DMS79 (cell line): ENCODE measurements at places on chromosomes 7 and 10.

GRCh38 chr10:125134916-125135770 is 25.2 kb downstream of the CTBP2 start:
- DNase-seq, result no peak

DNA sequence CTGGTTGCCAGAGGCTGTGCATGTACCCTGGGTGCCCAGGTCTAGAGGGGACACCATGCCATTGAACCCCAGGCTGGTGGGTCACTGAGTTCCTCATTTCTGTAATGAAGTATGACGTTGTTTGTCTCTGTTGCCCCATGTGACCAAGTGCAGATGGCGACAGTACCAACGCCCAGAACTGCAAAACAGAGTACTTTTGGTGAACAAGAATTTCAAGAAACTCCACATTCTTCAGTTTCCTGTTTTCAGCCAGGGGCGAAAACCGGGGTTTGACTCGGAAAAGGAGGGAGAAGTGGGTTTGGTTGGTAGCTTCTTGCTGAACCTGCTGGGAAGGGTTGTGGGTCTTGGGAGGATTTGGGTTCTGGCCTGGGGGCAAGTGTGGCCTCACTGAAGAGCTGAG is 18.2 kb downstream of the CYP17A1 start:
- no peak for DNase-seq

GRCh38 chr7:17716816-17717215 is 223.5 kb downstream of the SNX13 start:
- DNase-seq, result no peak

GRCh38 chr10:112382515-112383235 is 8.8 kb downstream of the ACSL5 start:
- no peak for DNase-seq

DNA sequence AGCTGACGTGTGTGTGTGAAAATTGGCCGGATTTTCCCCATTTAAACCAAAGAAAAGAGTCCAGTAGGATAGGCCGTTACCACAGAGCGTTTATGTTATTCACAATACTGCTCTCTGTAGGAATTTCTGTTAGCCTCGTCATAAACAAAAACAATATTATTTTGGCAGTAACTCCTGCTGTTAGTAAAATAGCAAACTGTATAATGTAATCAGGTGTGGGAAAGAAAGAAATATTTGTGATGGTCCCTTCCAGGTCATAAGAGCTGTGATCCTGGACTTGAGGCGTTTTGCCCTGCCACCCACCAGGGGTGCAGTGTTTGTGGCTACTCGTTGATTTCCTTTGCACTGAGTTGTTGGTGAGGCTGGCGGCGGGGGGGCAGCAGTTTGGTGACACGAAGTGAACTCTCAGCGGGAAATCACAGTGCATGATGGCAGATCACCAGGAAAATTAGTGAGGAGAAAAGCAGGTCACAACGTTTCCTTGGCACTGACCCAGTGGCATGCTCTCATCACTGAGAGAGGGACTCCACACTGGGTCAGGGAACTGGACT is 2.8 kb downstream of the EEPD1 start:
- DNase-seq, result peak; percentile 11

- DNase-seq, result no peak
These were observed 145.5 kb upstream of the SEM1 start for GRCh38 chr7:96855139-96855538.

- DNase-seq, result no peak
These were observed 58.3 kb downstream of the CXCL12 start for GRCh38 chr10:44326474-44327030.

- DNase-seq, result no peak
These were observed 63.3 kb downstream of the FAM185A start for GRCh38 chr7:102811942-102812678.

- DNase-seq, result no peak
These were observed 40.3 kb downstream of the COL13A1 start for GRCh38 chr10:69842020-69842419.

DNA sequence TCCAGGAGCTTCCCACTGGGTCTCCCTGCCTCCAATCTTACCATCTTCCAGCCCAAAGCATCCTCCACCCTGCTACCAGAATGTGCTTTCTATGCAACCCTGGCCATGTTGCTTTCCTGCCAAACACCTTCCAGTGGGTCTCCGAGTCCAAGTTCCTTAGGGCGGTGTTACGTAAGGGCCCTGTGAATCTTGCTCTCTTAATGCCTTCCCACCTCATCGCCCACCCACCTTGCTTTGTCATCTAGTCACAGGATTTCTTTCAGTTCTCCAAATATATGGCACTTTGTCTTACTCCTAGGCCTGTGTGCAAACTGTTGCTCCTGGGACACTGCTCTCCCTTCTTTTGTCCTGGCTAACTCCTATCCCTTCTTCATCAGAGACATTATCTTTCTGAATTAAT is 344.5 kb downstream of the RPS24 start:
- DNase-seq, result no peak

DNA sequence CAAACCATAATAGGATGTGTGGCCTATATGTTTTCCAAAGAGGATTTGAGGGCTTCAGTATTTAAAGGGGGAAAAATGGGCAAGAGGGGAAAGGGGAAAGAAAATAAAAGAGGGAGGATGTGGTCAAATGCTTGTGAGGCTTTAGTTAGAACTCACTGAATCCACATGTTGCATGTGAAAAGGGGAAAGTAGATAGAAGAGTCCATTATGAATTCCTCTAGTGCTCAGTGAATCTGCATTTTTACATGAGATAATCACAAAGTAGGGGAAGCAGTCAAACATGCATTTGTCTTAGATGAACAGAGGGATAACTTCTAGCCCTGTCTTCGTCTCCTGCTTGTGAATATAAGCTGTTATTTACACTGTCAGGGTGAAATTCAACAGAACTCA is 24.6 kb upstream of the AKAP9 start:
- DNase-seq, result no peak
